ENCODE measurements at places on chromosomes 5 and 9. TPM values are rescaled to one million over a fixed set of nuclear protein-coding genes. Genes with fewer than 3 reads are reported as not detected.

DNA sequence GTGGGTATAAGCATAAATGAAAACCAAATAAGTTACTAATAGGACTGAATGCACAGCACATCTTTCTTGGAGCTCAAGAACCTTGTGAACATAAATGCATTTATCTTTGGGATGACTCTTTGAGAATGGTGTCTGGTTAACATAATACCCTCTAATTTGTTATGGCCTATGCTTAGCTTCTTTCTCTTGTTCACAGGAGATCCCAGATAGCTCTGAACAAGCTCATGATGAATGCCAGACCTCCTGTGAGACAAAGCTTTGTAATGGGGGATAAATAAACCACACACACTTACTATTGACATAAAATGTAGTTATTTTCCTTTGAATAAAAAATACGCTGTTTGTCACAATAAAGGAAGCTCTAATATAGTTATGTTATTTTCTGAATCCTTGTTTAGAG lies 111.5 kb downstream of the PSAT1 start:
- no peak overlapping the region for H3K4me3 ChIP-seq
- H3K27ac ChIP-seq, result no peak overlapping the region
- H3K36me3 ChIP-seq, result no peaks in the 10 kb centered on the region
- no peaks in the 10 kb centered on the region for H3K27me3 ChIP-seq

DNA sequence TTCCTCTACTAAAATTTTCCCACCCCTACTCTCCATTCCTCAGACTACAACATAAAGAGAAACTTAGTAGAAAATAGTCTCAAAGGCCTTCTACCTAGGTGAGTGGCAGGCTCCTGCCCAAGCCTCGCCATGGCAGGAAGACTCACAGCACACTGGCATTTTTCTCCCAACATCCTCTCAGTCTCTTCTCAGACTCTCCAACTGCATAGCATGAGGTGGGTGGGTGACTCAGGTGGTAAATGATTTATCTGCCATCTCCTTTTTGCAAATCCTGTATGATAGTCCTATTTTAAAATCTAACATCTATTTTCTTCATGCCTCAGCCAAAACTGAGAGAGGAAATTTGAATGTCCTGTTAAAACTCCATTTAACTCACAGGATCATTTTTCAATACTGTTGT lies 33.5 kb upstream of the GRIA1 start:
- no peak for DNase-seq
- H3K36me3 ChIP-seq, result no peaks in the 10 kb centered on the region
- H3K27me3 ChIP-seq, result no peaks in the 10 kb centered on the region
- H3K27ac ChIP-seq, result no peak overlapping the region

The TICAM2 gene
- total RNA-seq, result 1.6 TPM

The QRFP gene
- total RNA-seq, result not detected
